Fibroblast of skin of right biceps (primary cell): ENCODE measurements at places on chromosomes 1 and 21.

- no peak for DNase-seq
Observed at GRCh38 chr1:224287714-224288113, 42.3 kb downstream of the NVL start.

GRCh38 chr21:43355266-43355924, 71.5 kb downstream of the SIK1 start:
- no peak for DNase-seq

DNA sequence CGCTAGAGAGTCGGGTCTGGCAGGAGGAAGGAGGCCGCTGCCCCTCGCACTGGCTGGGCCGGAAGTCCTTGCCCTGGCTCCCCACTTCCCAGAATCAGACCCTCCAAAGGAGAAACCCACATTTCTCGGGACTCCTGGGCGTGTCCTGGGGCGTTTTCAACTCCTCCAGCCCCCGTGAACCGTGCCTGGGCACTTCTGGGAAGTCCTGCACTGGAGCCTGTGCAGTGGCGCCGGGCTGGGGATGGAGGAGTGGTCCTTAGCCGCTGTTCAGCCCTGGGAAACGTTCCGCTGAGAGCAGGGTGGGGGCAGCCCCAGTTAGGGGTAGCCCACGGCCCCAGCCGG, 3.0 kb downstream of the IGSF21 start:
- DNase-seq = no peak

DNA sequence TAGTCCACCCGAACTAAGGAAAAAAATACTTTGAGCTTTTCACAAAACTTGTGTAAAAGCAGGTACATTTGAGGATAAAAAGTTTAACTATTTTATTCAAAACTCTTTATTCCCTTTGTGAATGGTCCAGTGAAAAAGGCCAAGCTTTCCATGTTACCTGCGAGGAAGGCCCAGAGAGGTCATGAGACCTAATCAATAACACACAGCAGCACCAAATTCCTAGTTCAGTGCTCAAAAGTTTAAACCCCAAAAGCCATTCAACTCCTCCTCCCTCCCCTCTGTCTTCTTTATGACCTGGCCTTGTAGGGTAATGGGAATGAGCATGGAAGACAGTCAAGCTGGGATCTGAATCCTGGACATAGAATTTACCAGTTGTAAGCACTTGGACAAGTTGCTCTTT, 151.9 kb upstream of the FGGY start:
- no peak for DNase-seq

DNA sequence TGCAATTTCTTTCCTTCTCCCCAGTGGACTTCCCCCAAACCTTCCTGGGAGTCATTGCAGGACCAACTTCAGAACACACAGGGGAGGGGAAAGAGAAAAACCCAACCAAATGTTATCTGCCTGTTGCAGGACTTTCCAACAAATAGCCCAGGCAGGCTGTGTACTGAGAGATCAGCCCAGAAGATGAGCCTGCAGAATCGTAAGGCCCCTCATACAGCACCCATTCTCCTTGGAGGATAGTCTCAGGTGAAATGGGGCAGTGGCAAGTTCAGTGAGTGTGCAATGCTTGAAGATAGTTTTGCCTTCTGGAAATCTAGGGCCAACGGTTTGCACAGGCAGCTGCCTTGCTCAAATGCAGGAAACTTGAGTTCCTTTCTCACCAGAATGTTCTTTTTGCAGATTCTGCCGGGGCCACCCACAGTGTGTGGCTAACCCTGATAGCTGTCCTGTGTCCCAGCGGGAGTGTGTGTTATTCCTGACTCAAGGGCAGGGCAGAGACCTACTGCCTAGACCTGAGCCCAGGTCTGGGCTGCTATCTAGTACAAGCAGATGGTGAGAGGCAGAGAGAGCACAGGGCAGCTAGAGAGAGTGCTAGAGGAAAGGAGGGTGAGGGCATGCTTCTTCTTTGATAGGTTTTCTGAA, 48.8 kb downstream of the GADD45A start:
- DNase-seq = no peak

- peak; percentile 36 for DNase-seq
Observed at GRCh38 chr1:35637401-35637809, 3.9 kb downstream of the PSMB2 start.

GRCh38 chr1:109822749-109823542, 59.2 kb upstream of the EPS8L3 start:
- DNase-seq = no peak

- peak; percentile 71 for DNase-seq
Observed at GRCh38 chr1:20578721-20579395, 10.0 kb upstream of the CDA start.

GRCh38 chr21:42705746-42706374, 52.4 kb downstream of the PDE9A start:
- no peak for DNase-seq

GRCh38 chr1:63575340-63575826, 17.8 kb upstream of the PGM1 start:
- peak; percentile 44 for DNase-seq

DNA sequence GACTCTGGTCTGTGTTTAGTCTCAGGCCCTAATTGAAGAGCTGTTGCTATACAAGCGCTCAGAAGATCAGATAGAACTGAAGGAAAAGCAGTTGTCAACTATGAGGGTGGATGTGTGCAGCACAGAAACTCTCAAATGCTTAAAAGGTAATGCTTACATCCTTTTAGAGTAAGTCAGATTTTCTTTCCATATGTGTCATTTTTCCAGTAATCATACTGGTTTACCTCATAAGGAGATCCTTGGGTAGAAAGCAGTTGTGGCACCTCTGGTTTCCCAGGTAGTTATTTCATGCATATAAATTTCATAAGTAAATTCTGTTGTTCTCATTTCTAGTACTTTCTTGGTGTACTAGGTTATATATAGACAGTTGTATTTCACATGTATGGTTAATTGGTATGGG, 43.0 kb upstream of the TARS2 start:
- no peak for DNase-seq

GRCh38 chr1:224747578-224747977, 131.5 kb downstream of the CNIH3 start:
- peak; percentile 60 for DNase-seq

DNA sequence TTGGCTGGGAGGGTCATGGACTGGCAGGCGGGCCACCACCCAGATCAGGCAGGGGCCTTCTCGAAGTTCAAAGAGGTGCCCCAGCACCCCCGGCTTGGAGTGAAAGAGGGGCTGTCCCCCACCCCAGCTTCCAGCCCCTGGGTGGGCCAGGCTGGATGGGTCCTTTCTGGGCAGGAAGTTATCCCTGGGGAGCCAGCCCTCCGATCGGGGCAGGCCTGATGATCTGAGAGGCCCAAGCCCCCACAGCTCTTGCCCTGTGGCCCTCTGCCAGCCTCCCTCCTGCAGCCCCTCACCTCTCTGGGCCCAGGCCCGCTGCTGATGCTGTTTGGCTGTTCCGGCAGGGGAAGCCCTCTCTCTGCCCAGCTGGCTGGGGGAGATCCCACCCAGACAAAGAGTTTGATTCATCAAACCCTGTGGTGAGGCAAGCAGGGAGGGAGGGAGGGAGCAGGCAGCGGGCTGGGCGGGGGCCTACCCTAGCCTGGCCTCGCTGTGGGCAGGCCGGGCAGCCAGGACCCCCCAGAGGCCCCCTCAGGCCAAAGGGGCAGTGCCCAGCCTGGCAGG, 2.5 kb downstream of the ARHGEF19 start:
- DNase-seq = no peak

DNA sequence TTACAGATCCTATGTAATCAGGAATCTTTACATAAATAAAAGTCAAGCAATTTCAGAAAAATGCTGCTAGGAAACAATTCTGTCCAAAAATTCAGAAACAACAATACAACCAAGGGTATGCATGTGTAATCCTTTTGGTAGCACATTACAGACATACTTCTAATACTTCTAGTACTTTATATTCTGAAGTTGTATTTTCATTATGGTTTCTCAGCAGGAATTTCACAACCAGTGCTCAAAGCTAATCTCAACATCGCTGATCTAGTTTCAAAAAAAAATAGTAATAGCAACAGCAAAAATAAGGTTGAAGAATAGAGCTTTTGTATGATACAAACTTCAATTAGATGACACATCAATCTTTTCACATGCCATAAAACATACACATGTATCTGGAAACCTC, 545.2 kb downstream of the LTN1 start:
- DNase-seq = peak; percentile 81

DNA sequence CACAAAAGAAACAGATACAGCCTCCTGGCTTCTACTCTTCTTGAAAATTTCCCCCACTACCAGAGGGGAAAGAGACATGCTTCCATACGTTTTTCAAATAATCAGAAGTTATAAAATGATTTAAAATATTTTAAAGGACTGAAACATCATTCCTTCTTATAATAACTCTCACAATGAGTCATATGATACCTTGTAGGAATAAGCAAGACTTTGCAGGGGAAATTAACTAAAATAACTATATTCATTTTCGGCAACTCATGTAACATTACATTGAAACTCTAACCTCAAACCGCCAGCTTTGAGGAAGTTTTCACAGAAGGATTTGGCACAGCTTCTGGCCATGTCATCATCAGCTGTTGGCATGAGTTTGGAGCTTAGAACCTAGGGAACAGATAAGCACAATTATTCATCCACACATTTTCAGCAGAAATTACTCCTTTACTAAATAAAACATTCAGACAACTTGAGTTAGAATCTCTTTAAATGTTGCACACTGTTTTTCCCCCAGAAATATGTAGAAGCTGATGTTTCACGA, 85.9 kb downstream of the USP24 start:
- DNase-seq = peak; percentile 35

GRCh38 chr1:16392740-16393569, 25.9 kb downstream of the SZRD1 start:
- DNase-seq = no peak

DNA sequence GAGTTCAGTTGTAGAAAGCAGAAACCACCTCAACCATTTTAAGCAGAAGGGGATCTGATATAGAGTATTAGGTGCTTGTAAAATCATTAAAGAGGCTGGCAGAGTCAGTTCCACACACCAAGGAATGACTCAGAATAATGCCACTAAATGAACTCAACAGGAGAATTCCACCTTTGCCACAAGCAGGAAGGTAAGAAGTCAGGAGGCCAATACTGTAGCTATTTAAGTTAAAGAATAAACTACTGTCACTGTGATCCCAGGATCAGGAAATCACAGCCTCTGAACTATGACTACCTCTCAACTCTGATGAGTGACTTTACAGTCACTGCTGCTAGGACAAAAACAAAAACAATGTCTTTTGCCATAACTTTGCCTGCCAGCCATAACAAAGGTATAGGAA, 52.5 kb upstream of the PRMT6 start:
- no peak for DNase-seq

- DNase-seq = no peak
Observed at GRCh38 chr1:58950897-58951296, 167.1 kb upstream of the JUN start.

DNA sequence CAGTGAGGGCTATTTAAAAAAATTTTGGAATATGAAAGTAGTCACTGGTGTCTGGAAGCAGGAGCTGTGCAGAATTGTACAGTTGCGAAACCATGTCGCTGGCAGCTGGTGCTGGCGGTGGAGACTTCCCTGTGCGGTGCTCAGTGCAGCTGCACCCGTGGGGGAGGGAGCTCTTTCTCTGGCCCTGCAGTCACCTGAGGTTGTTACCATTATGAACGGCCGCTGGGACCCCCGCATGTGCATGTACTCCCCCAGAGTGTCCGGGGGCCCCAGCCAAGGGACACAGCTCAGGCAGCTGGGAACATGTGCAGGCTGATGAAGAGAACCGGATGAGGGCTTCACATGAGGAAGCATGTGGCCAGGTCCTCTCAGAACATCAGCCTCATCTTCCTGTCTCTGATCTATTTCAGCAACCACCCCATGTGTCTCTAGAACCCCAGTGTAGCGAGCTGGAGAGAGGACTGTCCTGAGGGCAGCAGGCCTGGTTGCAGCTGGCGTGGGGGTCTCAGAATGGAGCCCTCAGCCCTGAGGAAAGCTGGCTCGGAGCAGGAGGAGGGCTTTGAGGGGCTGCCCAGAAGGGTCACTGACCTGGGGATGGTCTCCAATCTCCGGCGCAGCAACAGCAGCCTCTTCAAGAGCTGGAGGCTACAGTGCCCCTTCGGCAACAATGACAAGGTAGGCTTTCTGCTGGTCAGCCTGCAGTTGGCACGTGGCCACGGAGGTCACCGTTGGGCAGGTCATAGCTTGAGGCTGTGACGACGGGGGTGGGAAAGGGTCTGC, at the start of gene TRPM2:
Gene TRPM2 (plus strand): TSS at position 431 of the 780 bp plus-strand sequence. CDS start 80 bp downstream, at position 511.
- DNase-seq = no peak

GRCh38 chr1:178344513-178345091, 152.2 kb downstream of the CLEC20A start:
- DNase-seq = peak; percentile 96

- peak; percentile 85 for DNase-seq
Observed at GRCh38 chr1:186605762-186606350, 74.4 kb downstream of the PTGS2 start.

DNA sequence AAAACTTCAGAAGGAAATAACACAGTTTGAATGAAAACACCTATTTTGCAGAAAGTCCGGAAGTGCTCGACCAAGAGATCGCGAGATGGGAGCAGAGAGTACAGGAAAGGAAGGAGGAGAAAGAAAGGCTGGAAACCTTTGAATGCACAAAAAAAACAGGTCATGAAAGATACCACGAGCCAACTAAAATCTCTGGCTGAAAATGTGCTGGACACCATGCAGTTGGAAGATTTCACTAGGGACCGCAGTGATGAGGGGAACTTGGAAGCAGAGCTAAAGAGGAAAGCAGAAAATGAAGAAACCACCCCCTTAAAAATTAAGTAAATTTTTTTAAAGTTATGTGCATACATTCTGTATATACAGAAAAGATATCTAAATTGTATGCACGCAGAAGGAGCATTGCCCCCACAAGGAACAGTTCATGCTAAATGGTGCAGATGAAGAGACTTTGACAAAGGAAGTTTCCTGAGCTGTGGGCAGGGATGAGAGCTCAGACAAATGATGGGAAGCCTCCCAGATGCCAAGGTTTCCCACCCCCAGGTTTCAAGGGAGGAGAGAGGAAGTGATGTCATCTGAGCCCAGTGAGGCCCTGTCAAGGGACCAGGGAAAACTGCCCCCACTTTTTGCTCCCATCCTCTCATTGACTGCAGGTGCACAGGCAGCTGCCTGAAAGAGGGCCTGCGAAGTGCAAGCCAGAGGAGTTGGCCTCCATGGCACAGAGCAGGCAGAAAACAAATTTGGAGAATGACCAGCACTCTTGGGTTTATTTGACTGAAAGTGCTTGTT, 52.5 kb downstream of the ETS2 start:
- peak; percentile 21 for DNase-seq

- DNase-seq = no peak
Observed at GRCh38 chr1:94245747-94246438, 8.5 kb upstream of the ARHGAP29 start.
